Immature natural killer cell (primary cell): ENCODE measurements at places on chromosomes 5 and 9. TPM values are rescaled to one million over a fixed set of nuclear protein-coding genes. Genes with fewer than 3 reads are reported as not detected.

The PCDHA3 gene
- polyA plus RNA-seq: not detected

The GALNT12 gene
- 4.2 TPM for polyA plus RNA-seq

The EGFL7 gene
- not detected for polyA plus RNA-seq

The CDH10 gene
- polyA plus RNA-seq: not detected

The SOHLH1 gene
- polyA plus RNA-seq: not detected

The CFAP90 gene
- polyA plus RNA-seq: not detected

The SIT1 gene
- polyA plus RNA-seq: 0.49 TPM

The OSMR gene
- not detected for polyA plus RNA-seq

The TXNDC8 gene
- not detected for polyA plus RNA-seq

The BTNL8 gene
- not detected for polyA plus RNA-seq

The IFNA2 gene
- polyA plus RNA-seq: not detected

The MEGF10 gene
- polyA plus RNA-seq: not detected

The EPB41L4B gene
- polyA plus RNA-seq: not detected

The PPP1R26 gene
- 0.39 TPM for polyA plus RNA-seq
